ENCODE measurements at places on chromosomes 16 and 17. TPM values are rescaled to one million over a fixed set of nuclear protein-coding genes. Genes with fewer than 3 reads are reported as not detected.

CRYM gene
- not detected for total RNA-seq

CRYBA1 gene
- total RNA-seq, result not detected

EEF2KMT gene
- total RNA-seq, result 15.3 TPM

C17orf78 gene
- total RNA-seq, result not detected

PLK1 gene
- total RNA-seq, result 27.9 TPM

MYH2 gene
- not detected for total RNA-seq

GFOD2 gene
- total RNA-seq, result 47.0 TPM

CCDC144A gene
- total RNA-seq, result 5.5 TPM

RRAD gene
- total RNA-seq, result 0.65 TPM

GNG13 gene
- total RNA-seq, result not detected

FOXL1 gene
- total RNA-seq, result 4.9 TPM

FBXW10 gene
- not detected for total RNA-seq

POLG2 gene
- 7.8 TPM for total RNA-seq
